HuH-7.5 (cell line): ENCODE measurements at places on chromosomes 7 and 10.
A peak's percentile ranks its signal among the peaks of the same experiment; 100 is the strongest.

GRCh38 chr10:22620140-22620857 lies 94.1 kb downstream of the PIP4K2A start:
- DNase-seq, result no peak

DNA sequence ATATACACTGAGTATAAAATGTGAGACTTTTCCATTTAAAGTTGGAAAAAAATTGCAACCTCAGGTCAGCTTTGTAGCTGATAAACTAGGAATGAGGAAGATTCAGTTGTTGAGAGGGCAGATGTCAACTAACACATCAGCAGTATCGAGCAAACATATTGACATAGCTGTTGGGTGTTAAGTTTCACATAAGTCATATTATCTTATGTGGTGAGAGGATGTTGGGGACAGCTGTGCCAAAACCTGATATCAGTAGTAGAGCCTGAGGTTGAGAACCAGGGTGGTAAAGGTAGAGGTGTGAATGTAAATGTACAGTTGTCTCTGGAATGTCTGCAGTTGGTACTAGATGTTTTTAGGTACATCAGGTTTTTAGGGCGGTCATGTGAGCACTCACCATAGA lies 5.0 kb downstream of the ZRANB1 start:
- DNase-seq, result no peak

GRCh38 chr7:7783001-7783400 lies 64.6 kb upstream of the RPA3 start:
- no peak for DNase-seq

GRCh38 chr10:11874568-11875493 lies 51.7 kb downstream of the PROSER2 start:
- DNase-seq, result peak; percentile 85

- no peak for DNase-seq
These were observed 581.9 kb downstream of the GATA3 start for GRCh38 chr10:8636371-8636770.

DNA sequence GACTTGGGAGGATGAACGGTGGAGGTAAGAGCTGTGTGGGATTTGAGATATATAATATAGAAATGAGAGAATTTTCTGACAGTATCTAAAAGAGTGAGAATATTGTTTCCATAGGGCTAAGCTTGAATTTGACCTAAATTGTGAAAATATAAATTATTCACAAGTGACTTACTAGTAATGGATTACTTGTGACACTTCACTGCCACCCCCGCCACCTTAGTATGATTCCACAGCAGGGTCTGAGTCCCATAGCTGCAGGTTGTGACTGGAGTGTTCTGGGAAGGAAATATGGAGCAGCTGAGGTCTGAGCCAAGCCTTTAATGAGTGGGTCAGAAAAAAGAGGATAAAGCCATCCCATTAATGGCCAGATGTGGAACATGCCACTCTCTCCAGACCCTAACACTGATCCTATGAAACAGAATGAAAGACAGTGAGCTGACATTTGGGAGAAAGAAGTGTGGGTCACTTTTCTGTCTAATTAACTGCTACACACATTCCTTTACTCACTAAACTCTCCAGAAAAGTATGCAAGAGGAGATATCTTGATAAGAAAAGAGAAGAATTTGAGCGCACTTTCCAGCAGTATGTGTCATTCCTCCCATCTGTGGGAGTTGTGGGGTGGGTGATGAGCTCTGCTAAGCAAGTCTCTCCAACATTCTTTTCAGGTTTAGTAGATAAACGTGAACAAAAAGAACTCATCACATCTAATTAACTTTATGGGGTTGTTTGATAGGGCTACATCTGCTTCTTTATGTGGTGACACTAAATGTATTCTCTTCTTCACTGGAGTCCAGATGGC lies 1193.4 kb downstream of the SORCS3 start:
- no peak for DNase-seq

DNA sequence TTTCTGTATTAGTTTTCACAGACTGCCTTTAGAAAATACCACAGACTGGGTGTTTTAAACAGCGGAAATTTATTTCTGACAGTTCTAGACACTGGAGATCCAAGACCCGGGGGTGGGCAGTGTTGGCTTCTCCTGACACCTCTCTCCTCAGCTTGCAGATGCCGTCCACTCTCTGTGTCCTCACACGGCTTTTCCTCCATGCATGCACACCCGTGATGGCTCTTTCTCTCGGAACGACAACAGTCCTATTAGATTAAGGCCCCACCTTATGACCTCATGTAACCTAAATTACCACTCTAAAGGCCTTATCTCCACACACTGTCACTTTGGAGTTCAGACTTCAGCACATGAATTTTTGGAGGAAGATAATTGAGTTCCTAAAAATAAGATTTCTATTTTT lies 142.9 kb upstream of the VWC2 start:
- no peak for DNase-seq

DNA sequence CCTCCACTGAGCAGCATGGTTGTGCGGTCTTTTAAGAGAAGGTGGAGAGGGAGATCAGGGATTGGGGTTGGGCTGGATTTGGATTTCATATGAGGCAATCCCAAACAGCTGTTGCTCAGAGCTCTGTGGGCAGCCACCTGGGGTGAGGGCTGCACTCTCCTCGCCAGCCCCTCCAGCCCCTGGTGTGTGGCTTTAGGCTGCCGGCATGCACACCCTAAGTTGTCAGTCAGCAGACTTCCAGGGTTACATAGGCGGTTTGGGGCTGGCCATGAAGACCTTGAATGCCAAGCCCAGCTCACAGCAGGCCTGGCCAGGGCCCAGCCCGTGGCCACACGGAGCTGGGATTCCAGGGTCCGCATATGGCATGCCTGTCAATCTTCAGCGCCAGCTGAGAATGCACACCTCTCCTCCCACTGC lies 54.8 kb downstream of the ZMIZ1 start:
- DNase-seq, result no peak

- no peak for DNase-seq
These were observed at the start of gene CPVL for GRCh38 chr7:29146057-29146706. Gene CPVL, minus strand, starts transcription at chr7:29146537. Its CDS starts 25,476 bp downstream, at chr7:29121061.

DNA sequence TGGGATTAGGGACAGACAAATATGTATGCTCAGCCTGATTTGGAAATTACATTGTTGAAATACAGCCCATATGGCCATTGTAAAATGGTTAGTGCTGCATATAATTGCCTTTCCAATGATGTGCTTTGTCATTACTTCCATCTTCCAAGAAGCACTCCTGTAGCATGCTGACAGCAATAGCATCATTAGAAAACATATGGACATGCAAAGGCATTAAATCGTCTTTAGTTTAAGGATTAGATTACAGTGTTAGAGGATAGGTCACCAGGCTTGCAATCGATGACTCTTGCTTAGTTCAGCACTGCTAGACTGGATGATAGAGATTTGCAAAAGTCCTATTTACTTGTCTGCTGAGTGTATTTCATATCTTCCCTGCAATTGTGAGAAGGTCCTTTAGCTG lies 17.4 kb downstream of the AUTS2 start:
- DNase-seq, result no peak

- no peak for DNase-seq
These were observed 77.0 kb downstream of the TSPAN12 start for GRCh38 chr7:120780938-120781337.

- no peak for DNase-seq
These were observed 138.3 kb downstream of the DOCK4 start for GRCh38 chr7:112067632-112068540.

DNA sequence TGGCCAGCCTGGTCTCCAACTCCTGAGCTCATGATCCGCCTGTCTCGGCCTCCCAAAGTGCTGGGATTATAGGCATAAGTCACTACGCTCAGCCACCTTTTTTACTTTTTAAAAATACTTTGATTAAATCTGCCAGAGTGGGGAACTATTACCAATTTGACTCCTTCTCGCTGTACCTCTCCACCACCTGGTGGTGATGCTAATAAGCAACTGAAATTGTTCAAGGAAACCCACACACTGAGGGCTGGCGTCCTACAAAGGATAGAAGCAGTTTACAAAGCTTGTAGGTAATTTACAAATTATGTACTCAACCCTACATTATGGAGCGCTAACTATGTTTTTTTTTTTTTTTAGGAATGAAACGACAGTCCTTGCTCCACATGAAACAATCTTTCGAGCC lies 111.1 kb downstream of the CPED1 start:
- DNase-seq, result no peak
